T-helper 9 cell (primary cell): ENCODE measurements at places on chromosomes 5 and 9.

DNA sequence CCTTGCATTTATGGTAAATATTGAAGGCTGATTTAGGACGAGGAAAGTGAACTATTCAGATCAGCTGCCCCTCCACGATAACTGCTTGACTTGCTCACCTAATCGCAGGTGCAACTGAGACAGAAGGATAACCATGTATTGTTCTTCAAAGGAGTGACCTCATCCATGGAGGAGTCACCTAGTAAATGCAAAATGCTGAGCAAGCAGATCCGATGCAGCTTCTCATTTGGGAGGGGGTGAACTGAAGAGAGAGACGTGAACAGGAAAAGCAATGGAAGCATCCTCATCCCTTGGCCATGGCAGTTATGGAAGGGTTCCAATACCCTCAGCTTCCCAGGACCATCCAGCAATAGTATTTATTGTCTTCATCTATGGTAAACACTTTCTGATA lies 47.5 kb downstream of the RASGRF2 start:
- DNase-seq, result no peak

GRCh38 chr5:131406975-131407638 lies 143.3 kb downstream of the CDC42SE2 start:
- no peak for DNase-seq

- DNase-seq, result no peak
Observed at GRCh38 chr5:99169309-99169708, 240.5 kb upstream of the CHD1 start.

DNA sequence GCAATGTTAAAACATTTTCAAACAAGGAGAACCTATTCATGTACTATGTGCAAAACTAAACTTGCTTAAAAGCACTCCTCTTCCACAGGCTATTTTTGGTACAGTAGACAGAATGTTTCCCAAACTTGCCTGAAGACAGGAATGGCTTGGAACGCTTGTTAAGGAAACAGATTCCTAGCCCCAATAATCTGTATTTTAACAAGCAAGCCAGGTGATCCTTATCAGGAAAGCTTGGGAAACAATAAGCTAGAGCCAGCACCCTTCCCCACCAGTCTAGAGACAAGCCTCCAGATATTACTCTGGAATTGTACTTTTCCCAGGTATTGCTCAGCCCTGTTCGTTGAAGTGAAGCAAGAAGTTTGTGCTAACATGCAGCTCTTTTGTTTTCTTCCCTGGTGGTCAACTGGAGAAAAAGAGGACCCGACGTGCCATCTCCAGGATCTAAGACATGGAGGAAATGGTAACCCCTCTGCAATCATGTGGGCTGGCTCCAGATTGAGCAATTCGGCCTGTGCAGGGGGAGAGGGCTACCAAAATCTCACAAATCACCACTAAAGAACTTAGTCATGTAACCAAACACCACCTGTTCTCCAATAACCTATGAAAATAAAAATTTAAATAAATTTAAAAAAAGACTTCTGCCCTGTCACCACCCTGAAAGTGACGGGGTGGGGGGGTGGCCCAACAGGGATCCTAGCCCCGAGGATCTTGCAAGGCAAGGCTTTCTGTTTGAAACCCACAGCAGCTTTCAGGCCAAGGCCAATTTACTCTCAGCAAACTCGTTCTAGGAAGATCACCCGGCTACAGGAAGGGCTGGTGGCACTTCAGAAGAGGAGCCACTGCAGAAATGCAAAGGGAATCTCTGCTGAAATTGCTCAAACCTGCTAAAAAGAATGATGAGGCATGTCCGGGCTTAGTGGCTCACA lies 48.6 kb downstream of the SHB start:
- no peak for DNase-seq

- DNase-seq, result no peak
Observed at GRCh38 chr5:11064763-11065450, 303.9 kb upstream of the DAP start.

DNA sequence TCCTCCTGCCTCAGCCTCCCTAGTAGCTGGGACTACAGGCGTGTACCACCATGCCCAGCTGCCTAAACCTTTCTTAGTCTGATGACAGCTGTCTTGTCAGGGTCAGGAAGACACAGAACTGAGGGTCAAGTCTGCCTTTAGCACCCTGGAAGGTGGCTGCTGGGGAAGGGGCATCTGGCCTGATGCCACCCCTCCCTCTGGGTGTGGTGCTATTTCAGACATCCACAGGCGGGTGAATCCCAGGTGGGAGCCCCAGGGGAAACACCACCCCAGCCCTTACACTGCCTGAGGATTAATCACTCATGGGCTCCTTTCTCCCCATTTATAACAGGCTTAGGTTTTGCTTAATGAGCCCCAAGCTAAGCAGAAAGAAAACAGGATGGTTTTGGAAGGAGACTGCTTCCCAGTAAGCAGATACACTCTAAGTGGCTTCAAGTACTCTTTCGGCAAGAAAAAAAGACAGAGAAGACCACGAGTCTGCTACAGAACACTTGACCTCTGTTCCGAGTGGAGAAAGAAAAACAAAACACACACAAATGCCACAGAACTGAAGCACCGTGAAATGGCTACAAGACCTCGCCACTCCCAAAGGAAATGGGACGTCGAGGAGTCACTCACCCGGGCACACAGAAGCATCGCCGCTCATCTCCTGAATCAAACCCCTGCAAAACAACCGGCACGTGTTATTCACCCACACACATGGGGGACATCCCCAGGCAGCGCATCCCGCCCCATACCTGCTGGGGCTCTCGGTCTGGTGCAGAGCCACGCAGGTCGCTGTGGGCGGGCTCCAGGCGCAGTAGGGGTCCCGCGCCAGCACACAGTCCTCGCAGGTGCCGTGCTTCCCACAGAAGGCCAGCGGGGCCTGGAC lies 62.4 kb downstream of the SECISBP2 start:
- no peak for DNase-seq

GRCh38 chr5:16897284-16897704 lies 38.8 kb downstream of the MYO10 start:
- no peak for DNase-seq

DNA sequence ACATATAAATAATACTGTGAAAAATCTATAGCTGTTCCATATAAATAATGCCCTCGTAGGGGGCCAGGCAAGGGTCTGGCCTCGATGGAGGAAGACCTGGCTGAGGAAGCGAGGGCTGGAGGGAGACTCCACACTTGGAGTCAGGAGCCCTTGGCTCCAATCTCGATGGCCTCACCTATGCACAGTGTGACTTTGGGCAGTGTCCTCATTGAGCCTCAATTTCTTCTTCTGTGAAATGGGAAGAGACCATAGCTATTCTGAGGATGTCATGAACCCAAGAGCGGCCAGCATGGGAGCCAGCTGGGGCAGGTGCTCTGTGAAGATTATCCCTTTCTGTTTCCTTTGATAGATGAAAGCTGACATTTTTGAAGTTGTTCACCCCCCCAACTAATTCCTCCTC lies 24.8 kb downstream of the ANGPTL2 start:
- DNase-seq, result no peak

- DNase-seq, result no peak
Observed at GRCh38 chr9:70291446-70291845, 32.7 kb downstream of the SMC5 start.

DNA sequence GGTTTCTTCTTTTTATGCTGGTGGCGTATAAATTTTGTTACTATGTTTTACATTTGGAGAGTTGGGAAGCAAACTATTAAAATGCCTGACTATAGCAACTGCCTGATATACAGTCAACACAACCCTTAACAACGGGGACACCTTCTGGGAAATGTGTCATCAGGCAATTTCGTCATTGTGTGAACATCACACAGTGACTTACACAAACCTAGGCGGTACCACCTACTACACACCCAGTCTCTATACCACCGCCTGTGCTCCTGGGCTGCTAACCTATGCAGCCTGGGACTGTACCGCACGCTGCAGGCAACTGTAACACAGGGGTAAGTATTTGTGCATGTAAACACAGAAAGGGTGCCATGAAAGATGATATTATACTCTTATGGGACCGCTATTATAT lies 1.3 kb upstream of the CDHR2 start:
- DNase-seq, result no peak

DNA sequence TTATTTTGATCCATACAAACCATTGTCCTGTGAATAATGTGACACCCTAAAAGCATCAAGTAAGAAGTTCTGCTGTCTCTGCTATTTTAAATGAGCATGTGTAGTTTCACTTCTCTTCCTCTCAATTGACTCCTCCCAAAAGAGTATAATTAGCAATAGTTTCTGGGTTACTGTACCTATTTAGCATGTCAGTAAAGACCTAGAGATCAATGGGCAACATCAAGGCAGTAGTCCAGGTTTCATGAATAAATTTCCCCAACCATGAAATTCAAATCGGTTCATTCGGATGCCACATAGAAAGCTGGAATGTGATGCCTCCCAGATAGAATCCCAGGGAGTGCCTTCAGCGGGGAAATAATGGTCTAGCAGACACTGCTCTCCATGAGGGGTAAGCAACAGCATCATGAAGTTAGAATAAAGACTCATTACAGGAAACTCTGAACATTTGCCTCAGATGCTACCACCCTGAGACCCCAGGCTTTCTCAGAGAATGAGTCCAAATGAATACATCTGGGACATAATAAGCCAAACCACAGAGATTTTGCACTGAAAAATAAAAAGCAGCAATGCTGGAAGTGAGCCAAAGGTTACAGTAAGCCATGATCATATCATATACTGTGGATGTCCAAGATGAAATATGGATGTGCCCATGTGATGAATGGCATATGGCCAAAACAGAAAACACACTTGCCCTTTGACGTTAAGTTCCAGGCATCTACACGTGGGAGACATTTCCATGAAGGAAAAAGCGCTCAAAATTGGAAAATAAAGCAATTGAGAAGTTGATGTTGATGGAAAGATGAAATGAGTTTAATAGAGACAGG lies 1107.0 kb upstream of the SEMA6A start:
- DNase-seq, result no peak

- no peak for DNase-seq
Observed at GRCh38 chr5:59525957-59526356, 367.6 kb downstream of the PDE4D start.

DNA sequence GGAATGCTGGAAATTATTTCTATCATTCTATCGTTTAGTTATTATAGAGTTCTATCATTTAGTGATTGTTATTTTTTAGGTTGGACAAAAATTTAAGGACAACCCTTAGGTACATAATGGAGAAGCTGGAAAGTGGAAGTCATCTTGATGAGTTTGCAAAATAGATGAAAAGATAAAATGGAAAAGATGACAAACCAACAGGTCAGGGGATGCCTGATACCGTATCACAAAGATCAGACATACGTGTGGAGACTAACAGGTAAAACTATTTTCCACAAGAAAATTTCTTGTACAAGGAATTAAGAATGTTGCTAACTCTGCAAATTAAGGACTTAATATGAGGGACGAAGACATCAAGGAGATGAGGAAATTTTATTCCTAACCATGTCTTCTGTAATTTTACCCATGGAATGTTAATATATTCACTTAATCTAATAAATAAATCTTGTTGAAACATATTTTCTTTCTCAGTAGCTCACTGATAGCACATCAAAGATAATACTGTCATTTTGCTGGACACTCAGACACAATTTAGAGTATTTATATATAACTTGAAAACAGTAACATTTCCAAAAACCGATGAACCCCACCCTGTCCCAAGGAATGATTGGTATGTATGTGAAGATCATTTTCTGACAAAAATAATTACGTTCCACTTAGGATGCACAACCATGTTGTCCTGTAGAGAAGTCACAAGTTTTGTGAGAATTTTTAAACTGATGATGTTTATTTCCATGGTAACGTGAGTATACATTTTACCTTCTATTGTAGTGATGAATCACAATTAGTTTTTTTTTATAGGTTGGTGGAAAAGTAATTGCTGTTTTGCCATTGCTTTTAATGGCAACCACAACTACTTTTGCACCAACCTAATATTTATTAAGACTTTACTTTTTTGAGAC lies 2.6 kb downstream of the LURAP1L start:
- DNase-seq, result no peak

GRCh38 chr5:74452856-74453255 lies 187.7 kb downstream of the ENC1 start:
- DNase-seq, result no peak

DNA sequence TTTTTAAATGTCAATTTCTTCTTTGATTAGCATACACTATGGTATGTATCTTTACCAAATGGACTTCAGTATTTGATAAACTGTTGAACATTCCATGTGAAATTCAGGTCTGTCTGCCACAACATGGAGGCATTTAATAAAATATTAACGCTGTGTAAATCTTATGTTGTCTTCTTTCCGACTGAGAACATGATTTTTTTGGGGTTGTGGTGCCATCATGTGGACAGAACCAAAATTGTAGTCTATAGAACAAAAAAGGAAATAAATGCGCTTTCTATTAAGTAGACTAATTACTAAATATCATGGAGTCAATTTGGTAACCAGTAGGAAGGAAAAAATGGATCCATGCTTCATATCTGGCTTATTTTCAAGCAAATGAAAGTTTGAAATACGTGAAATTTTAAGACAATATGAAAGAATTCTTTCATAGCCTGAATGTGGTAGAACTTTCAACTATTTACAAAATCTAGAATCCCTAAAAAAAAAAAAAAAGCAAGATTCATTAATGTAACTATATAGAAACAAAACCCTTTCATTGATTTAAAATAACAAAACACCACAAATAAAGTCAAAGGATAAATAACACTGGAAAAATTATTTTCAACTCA lies 2.8 kb upstream of the PLK2 start:
- DNase-seq, result peak; percentile 13

GRCh38 chr5:177496727-177497291 lies 595 bp downstream of the PDLIM7 start:
- DNase-seq, result no peak

- DNase-seq, result no peak
Observed at GRCh38 chr9:135260221-135261180, 173.0 kb downstream of the OLFM1 start.

GRCh38 chr9:4799775-4800174 lies 7.0 kb downstream of the RCL1 start:
- DNase-seq, result no peak

DNA sequence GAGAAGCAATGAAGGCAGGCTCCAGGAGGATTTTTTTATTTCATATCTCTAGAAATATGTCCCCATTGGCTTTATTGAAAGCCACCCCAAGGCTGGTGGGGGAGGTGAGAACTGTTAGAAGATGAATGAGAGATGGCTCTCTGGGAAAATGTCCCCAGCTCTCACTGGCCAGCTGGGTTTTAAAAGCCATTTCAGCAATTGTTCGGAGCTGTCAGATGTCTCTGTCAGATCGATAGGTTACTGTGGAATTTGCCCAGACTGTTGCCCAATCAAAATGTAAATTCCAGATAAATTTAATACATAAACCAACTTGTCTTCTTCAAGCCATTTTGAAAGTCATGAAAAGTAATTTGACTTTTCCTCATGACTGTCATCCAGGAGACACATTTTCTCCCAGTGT lies 67.0 kb upstream of the BRINP1 start:
- DNase-seq, result no peak

- DNase-seq, result no peak
Observed at GRCh38 chr9:13513716-13514444, 234.4 kb upstream of the MPDZ start.

DNA sequence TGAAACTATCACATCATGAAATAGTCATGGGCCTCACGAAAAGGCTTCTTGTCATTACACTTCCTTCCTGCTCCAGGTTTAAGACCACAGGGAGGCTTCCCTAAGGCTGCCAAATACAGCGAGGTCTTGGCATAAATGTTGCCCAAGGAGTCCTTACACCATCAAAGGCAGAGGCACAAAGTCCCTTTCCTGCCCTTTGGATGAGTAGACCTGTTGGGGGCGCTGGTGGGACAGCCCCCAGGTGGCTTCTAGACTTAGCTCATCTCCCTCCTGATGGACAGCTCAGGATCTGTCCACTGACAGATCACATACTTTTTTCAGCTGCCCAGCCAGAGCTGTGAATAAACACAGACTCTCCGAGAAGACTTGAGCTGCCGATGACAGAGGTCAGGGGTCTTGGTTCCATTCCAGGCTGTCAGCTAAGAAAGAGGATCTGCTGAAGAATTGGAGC lies 15.5 kb upstream of the MEGF9 start:
- no peak for DNase-seq
